ENCODE measurements at places on chromosomes 6 and 20. TPM values are rescaled to one million over a fixed set of nuclear protein-coding genes. Genes with fewer than 3 reads are reported as not detected.

SYCP2 gene
- total RNA-seq, result 2.3 TPM

MCHR2 gene
- not detected for total RNA-seq

PTGIS gene
- 7.1 TPM for total RNA-seq

TMEM244 gene
- not detected for total RNA-seq

- H3K4me3 ChIP-seq, result no peak overlapping the region
- DNase-seq, result no peak
- H3K27me3 ChIP-seq, result peaks cover 3% of the 10 kb centered on the region
- H3K4me1 ChIP-seq, result peaks cover 4% of the 10 kb centered on the region
- no peak overlapping the region for H3K27ac ChIP-seq
Measured at GRCh38 chr20:31515775-31516107, 1.5 kb downstream of the HM13 start.

CEP43 gene
- 36.5 TPM for total RNA-seq

GRCh38 chr20:11153819-11154218, 480.0 kb upstream of the JAG1 start:
- no peak overlapping the region for H3K4me3 ChIP-seq
- peaks cover 2% of the 10 kb centered on the region for H3K36me3 ChIP-seq
- H3K27ac ChIP-seq, result no peak overlapping the region
- no peaks in the 10 kb centered on the region for H3K27me3 ChIP-seq
- H3K4me1 ChIP-seq, result peaks cover 11% of the 10 kb centered on the region
- no peak for DNase-seq
